ENCODE measurements at places on chromosomes 16 and 17. TPM values are rescaled to one million over a fixed set of nuclear protein-coding genes. Genes with fewer than 3 reads are reported as not detected.

The NEUROD2 gene
- total RNA-seq, result not detected

The CLCN7 gene
- 52.2 TPM for total RNA-seq

The KRT24 gene
- not detected for total RNA-seq

The GABARAP gene
- total RNA-seq, result 145 TPM

The TEKT1 gene
- total RNA-seq, result not detected

The CCDC92B gene
- 0.11 TPM for total RNA-seq

The ALOX15 gene
- total RNA-seq, result not detected

The ACSM2A gene
- 3.8 TPM for total RNA-seq

The EME2 gene
- total RNA-seq, result 26.1 TPM

The RPRML gene
- total RNA-seq, result not detected

The SOX9 gene
- total RNA-seq, result not detected

The C17orf100 gene
- total RNA-seq, result 1.5 TPM

Measured in activated T-helper 2 cell treated with anti-CD3 and anti-CD28 coated beads, Interferon-gamma antibody, Interleukin-2, Interleukin-4, amounts not matched to agents 10 μg/mL and 5 μg/mL and 100 μg/mL, durations not matched to agents 14 hours and 24 hours and 36 hours (primary cell).